ENCODE measurements at places on chromosomes 6 and 20.

DNA sequence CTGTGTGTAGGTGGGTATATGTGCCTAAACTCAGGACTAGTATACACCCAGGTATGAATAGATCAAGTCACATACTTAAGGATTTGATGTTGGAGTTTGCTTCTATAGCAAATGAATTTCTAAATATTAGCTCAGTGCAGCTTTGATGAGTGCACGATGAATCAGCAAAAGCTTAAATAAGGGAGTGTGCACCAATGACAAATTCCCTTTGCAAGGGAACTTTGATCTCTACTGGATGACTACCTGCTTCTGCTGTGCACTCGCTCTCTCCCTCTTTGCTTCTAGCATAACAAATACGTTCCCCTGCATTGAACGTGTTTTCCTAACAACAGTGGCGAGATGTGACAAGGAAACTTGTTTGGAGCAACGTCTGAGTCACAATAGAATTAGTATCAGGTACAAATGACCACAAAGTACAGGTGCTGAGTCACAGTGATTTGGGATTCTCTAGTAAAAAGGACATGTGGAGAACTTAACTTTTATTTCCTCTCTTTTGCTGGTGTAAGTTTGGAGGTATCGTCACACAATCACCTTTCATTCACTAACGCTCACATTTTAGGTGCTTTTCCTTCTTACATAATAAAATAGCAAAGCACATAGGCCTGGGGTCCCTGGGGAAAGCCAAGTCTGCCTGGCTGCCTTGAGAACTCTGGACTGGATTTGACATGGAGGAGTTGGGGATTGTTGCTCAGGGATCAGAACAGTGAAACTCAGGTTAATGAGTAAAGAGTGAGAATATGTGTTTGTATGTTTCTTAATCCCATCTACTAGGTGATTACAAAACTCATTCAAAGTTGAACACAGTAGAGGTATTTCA is 49.7 kb downstream of the KLHL31 start:
- no peak for DNase-seq

GRCh38 chr6:143579703-143580102 is 68.2 kb upstream of the FUCA2 start:
- no peak for DNase-seq

GRCh38 chr6:151004383-151005024 is 139.0 kb downstream of the MTHFD1L start:
- no peak for DNase-seq

DNA sequence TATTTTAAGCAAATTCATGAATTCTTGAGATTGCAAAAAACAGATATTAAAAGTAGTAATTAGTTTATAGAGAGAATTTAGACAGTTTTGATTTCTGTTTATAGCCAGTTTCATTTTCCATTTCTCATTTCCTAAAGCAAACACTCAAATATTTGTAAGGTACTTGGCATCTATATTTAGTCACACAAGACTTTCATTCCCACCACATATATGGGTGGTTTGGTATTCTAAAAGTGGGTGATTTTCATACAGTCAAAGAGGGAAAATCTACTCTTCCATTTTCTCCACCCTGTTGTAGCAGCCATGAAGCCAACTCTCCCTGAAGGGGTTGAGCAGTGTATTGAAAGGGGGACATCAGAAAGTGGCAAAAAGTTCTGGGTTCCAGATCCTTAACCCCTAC is 181.1 kb upstream of the SUPT3H start:
- DNase-seq: no peak

GRCh38 chr6:29720863-29721262 is 2.4 kb upstream of the HLA-F start:
- no peak for DNase-seq

DNA sequence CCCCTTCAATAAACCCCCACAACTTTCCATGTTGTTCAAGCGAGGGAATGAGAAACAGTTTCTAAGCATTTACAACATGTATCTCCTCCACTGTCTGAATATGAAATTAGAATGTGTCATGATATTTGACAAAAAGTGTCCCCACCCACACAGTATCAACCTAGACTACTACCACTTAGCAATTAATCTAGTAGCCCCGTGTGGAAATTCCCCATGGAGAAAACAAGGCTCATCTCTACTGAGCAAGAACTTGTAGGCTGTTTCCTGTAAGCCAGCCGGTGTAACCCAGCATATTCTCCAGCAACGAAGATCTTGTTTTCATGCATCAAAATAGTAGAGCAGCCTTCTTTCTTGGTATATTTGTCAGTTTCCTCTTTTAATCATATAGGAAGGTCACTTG is 115.0 kb downstream of the IRF4 start:
- no peak for DNase-seq

DNA sequence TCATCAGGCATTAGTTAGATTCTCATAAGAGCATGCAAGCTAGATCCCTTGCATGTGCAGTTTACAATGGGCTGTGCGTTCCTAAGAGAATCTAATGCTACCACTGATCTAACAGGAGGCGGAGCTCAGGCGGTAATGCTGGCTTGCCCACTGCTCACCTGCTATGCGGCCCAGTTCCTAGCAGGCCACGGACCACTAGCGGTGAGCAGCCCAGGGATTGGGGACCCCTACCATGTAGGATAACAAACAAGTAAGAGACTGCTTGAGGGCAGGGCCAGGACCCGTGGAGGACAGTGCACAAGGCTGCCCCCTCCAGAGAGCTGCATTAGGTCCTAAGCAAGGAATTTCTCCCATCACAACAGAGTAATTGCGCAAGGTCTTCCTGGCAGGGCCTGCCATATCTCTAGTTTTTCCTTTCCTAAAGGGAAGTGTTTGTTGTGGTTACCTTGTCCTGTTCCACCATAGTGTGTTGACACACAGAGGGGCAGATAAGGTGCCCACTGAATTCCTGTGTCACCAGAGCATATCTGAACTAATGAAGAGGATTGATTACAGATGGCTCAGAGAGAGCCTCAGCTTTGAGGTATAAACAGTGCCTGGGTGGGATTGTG is 58.0 kb downstream of the PACRG start:
- DNase-seq: no peak

DNA sequence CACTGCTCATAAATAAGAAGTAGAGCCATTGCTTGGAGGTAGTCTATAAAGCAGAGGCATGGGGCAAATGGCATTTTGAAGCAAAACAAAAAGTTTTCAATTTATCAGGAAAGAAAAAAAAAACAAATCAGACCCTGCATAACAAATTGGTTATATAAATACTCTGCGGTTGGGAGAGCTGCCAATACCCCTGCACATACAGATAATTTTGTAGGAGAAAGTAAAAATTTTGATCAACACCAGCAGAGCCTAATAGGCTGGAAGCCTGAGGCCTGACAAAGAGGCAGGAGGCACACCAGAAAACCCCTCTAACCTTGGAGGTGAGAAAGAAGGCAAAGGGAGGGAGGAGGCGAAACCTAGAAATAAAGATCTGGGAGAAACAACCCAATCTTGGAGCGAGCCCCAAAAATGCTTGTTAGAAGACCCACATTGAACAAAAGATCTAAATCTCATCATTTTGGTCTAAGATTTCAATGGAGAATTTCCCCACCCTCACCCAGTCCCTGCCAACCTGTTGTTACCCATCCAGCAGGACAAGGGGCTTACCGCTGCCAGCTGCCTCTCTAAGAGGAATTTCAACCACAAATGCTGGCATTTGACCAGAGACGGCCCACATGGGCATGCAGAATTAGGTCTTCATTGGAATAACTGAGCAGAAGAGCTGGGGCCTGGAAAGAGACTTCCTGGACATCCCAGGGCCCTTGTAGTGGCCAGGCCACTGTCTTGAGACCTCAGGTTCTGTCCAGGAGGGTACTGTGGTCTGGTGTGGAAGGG is 28.4 kb downstream of the FOXA2 start:
- DNase-seq: no peak

DNA sequence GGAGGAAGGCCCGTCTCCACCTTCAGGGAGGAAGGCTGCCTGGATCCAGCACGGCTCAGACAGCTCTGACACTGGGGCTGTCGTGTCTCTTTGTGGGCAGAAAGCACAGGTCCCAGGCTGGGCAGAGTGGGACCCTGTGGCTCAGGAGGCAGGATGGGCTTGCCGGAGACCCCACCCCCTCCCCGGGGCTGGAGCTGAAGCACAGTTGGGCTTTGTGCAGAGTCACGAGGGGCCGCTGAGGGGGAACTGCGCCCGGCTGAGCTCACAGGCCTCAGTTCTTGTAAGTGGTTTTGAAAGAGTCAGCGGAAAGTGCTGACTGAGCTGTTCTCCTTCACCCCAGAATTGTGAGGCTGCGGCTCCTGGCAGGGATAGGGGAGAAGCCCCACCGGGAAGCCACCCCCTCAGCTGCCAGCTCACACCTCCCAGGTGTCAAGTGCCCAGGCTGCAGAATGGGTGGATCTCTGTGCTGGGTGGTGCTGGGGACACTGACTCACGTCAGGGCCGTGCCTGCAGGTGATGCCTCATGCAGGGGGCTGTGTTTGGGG is 145.5 kb upstream of the RNF24 start:
- peak; percentile 85 for DNase-seq

- no peak for DNase-seq
Observed at GRCh38 chr6:99761711-99762110, 155.1 kb downstream of the PRDM13 start.

DNA sequence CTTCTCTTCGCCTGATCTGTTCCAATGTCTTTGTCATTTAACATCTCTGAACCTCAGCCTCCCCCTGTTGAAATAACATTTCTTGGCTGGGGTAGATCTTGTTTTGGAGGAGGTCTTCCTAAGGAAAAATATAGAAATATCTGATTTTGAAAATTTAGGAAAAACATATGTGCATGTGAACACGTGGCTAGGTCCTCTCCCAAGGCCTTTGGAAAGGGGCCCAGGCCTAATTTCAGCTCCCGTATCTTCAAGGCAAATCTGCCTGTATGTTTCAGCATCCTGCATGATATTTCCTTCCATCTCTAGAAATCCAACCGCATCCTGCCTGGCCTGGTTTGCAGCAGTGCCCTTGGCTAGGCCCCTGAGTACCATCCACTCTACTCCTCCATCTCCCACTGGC is 261.2 kb downstream of the PHACTR1 start:
- DNase-seq: no peak

DNA sequence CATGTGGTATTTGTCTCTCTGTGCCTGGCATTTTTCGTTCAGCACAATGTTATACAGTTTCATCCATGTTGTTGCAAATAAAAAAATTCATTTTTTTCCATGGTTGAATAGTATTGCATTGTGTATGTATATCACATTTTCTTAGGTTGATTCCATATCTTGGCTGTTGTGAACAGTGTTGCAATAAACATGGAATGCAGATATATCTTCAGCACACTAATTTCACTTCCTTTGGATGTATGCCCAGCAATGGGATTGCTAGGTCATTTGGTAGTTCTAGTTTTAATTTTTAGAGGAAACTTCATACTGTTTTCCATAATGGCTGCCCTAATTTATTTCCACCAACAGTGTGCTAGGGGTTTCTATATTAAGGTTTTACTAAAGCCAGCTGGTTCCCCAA is 52.6 kb downstream of the GFRAL start:
- DNase-seq: no peak

GRCh38 chr20:37515876-37516275 is 5.2 kb upstream of the NNAT start:
- no peak for DNase-seq

All from anterior cingulate cortex (tissue), 58 donors.